ENCODE measurements at places on chromosomes 3 and 15.
A peak's percentile ranks its signal among the peaks of the same experiment; 100 is the strongest.

GRCh38 chr3:65575376-65575840, 463.3 kb downstream of the MAGI1 start:
- DNase-seq, result no peak

- no peak for DNase-seq
These were observed 28.9 kb upstream of the DRD3 start for GRCh38 chr3:114207768-114208167.

GRCh38 chr15:75347222-75348033, 589 bp downstream of the NEIL1 start:
- DNase-seq, result no peak

GRCh38 chr3:41234823-41235721, 35.8 kb downstream of the CTNNB1 start:
- no peak for DNase-seq

GRCh38 chr15:71447328-71448250, 332.3 kb downstream of the THSD4 start:
- no peak for DNase-seq

GRCh38 chr3:39189959-39190269, 2.5 kb downstream of the XIRP1 start:
- peak; percentile 11 for DNase-seq

DNA sequence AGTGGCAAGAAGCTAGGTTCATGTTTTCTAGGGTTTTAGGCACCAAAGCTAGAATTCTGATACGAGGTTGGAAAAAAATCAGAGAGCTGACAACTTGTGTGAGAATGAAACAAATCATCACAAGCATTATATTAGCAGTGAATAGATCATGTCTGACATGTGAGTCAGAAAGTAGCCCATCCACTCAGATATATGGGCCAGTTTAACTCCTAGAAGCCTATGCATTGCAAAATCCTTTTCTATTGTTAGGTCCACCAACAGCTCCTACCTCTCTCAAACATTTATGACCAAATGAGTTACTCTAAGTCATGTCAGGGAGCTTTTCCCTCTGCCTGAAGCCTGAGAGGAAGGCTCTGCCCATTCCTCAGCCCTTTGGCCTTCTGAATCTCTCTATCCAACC, 44.0 kb downstream of the KBTBD12 start:
- no peak for DNase-seq

- DNase-seq, result no peak
These were observed 26.2 kb upstream of the CFAP161 start for GRCh38 chr15:81107889-81108288.

DNA sequence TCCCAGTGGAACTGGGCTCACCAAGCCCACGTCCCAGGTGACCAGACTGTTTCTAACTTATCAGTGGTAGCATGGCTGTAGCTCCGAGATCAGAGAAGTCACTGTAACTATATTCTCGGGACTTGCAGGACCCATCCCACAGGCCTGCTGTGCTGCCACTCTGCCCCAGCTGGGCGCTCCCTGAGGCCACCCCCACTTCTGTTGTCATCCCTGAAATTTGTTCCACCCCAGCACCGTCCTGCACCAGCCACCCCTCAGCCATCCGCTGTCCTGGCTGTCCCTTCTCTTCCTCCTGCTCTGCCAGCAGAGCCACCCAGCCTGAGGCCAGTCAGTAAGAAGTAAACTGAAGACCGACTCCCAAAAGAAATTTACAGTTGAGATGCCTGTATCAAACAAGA, 33.0 kb upstream of the VILL start:
- DNase-seq, result no peak

DNA sequence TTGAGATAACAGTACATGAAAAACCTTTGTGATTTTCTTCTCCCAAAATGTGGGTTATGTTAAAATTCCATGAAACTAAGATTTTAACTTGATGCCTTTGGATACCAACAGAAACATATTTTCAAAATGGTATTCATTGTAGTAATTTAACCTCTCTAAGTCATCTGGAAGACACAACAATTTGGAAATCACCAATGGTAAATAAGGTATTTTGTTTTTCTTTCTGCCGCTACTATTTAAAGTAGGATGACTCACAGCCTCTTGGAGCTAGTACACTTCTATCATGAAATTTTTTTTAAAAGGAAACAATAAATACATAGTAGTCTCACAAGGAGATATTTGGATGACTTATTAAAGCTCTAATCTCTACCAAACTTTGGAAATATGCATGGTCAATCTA, 291.6 kb upstream of the VEPH1 start:
- no peak for DNase-seq

DNA sequence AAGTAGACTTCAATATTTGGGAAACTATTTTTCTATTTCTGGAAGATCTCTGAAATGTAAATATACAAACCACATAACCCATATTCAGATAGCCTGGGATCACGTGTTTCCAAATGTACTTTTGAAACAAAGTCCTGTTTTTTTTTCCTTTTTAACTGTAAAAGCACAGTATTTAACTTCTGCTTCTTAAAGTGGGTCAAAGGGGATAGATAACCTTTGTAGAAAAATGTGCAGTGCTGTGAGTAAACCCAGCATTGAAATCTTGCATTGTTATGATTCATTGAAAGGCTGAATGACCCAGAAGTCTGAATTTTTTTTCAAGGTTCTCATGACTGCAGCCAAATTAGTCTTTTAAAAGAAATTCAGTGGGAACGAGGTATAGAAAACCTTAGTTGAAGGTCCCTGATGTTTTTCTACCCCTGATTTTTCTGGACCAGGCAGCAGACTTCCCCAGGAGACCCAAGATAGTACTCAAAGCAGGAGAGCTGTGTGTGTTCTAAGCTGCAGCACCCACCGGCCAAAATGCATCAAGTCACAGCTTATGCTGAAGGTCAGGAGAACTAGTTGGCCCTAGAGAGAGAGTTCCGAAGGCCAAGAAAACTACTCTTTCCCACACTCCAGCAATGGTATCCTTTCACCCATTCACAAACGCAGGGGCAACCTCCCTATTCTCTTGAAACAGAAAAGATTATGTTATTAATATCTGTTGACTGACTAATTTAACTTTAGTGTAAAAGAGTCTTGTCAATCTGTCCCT, 43.6 kb upstream of the APH1B start:
- no peak for DNase-seq

- no peak for DNase-seq
These were observed 85.6 kb upstream of the ACP3 start for GRCh38 chr3:132231633-132232032.

DNA sequence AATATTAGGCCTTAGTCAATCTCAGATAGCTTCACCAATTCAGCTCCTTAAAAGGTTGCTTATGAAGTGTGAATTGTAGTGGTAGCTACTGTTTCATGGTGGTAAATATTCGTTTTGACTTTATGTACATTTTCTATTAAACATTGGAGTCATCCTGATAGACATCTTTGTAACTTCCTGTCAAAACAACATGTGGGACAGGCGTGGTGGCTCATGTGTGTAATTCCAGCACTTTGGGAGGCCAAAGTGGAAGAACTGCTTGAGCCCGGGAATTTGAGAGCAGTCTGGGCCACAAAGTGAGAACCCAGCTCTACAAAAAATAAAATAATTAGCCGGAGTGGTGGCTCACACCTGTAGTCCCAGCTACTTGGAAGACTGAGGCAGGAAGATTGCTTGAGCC, 2.0 kb upstream of the TRIM59 start:
- no peak for DNase-seq

DNA sequence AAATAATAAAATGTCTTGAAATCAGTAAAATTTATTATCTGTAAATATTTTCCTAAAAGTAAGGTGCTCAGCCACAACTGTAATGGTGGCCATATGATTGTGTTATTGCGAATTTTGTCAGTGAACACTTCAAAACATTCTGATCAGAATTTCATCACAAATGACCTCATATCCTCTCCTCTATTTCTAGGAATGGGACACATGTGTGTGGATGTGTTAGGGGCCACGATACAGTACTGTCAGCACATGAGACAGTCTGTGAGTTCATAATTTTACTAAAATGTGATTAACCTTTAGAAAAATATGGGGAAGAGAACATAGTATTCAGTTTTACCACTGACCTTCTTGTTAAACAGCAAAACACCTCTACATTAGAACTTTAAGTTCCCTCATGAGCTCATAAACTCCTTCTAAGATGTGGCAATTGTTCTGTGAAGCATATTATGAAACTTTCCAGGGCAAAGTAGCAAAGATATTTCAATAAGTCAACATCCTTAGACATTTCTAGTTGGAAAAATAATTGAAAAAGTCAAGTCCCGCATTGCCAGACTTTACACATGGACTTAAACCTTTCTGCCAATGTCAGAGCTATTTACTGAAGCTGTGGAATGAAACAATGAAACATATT, 158.2 kb upstream of the ABI3BP start:
- no peak for DNase-seq

GRCh38 chr3:181723625-181724191, 12.0 kb downstream of the SOX2 start:
- DNase-seq, result no peak

DNA sequence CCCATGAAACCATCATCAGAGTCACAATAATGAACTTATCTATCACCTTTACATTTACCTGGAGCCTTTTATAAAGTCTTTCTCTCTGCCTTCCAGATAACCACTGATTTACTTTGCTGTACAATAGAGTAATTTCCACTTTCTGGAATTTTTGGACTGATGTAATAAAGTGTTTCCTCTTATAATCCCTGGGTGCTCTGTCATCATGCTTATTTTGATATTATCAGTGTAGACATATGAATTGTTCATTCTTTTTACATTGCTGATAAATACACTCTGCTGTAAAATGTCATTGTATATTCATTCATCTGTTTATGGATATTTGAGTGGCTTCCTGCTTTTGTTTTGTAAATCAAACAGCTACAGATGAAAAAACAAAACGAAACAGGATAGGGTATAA, 27.0 kb upstream of the IREB2 start:
- DNase-seq, result no peak

- DNase-seq, result no peak
These were observed 560.8 kb downstream of the MCTP2 start for GRCh38 chr15:94792196-94792595.

- no peak for DNase-seq
These were observed 460.5 kb downstream of the TUSC7 start for GRCh38 chr3:117170094-117170493.

- no peak for DNase-seq
These were observed 10.7 kb downstream of the PCSK6 start for GRCh38 chr15:101478701-101479341.

DNA sequence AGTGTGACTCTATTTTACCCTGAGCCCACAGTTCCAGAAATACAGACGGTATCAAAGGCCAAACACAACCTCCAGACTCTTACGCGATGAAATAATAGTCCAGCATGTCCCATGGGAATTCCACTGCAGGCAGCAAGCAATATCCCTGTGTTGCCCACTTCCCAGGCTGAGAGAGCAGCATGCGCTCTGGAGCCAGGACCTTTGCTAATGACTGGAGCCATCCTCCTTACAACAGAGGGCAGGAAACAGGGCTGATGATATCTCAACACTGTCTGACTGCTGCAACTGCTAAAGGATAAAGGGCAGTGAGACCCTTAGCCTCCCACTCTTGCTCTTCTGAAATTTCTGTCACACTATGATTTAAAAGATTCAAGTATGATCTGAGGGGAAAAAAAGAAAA, 34.8 kb downstream of the MCF2L2 start:
- DNase-seq, result no peak

DNA sequence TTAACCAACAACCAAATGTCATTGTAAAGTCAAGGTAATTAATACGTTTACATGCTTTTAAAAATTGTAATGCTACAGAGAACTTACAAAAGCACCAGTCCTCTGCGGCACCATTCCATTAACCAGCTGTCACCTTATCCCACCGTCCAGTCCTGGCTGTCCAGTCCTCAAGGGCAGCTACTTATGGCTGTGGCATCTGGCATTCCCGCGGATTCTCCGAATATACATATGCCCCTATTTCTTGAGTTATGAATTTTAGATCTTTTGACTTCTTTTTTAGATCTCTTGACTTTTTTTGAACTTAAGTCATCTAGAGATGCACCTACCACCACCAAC, 382 bp upstream of the POMGNT2 start:
- no peak for DNase-seq

DNA sequence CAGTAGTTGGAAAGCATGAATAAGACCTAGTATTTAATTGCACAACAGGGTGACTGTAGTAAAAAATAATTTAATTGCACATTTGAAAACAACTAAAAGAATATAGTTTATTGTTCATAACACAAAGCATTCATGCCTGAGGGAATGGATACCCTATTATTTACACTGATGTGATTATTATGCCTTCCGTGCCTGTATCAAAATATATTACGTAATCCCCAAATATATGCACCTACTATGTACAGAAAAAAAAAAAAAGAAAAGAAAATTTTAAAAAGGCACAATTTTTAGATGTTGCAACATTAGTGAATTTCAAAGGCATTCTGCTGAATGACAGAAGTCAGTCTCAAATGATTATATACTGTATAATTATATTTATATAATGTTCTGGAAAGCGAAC, 647.2 kb upstream of the BCHE start:
- no peak for DNase-seq

DNA sequence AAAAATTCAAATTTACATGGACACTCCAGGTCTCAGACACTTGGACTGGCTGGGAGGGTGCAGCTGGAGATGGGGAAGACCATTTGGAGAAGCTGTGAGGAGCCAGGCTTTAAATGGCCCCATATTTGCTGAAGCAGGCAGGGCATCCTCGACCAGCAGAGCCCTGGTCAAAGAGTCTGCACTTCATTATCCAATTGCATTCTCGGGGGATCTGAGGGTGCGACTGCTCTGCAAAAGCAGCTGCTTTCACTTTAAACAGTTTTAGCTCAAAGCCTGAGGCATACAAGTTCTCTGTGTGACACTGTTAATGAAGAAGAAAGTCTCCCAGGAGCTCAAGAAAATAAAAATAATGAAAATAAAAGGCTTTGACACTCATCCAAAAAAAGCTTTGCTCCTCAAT, 98.0 kb upstream of the SLC25A36 start:
- DNase-seq, result no peak

- DNase-seq, result no peak
These were observed 114.4 kb downstream of the CHSY1 start for GRCh38 chr15:101137312-101137940.

DNA sequence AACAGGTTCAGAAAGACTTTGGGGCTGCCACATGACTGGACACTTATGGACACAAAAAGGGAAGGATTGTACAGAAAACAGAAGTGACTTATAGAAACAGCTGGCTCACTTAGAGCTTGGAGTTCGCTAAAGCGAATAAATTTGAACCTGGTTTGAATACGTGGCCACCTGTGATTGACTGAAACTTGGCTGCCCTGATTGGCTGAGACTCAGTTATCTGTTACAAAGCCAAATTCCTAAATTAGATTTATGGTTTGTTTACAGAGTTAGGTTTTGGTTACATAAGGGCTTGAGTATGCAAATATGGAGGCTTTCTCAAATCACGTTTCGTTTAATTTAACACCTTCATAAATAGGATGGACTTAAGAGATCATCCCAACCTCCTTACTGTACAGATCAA, 270.2 kb downstream of the THSD4 start:
- DNase-seq, result no peak

DNA sequence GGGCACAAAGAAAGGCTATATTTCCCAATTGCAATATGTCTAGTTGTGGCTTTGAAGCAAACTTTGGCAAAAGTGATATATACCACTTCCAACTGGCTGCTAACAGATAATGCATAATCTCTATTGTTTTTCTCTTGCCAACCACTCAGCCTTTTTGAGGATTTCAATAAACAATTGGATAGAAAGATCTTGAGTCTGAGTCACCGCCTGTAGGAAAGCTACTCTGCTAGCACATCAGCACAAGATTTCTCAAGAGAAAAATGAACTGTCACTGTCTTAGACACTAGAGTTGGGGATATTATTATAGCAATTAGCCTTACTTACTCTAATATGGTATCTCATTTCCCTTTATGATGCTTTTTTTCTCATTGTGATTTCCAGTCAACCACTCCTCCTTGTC, 119.7 kb downstream of the SST start:
- DNase-seq, result no peak

- DNase-seq, result no peak
These were observed 136.1 kb upstream of the CNTN4 start for GRCh38 chr3:1962396-1963088.
